ENCODE measurements at places on chromosomes 12 and 14.

DNA sequence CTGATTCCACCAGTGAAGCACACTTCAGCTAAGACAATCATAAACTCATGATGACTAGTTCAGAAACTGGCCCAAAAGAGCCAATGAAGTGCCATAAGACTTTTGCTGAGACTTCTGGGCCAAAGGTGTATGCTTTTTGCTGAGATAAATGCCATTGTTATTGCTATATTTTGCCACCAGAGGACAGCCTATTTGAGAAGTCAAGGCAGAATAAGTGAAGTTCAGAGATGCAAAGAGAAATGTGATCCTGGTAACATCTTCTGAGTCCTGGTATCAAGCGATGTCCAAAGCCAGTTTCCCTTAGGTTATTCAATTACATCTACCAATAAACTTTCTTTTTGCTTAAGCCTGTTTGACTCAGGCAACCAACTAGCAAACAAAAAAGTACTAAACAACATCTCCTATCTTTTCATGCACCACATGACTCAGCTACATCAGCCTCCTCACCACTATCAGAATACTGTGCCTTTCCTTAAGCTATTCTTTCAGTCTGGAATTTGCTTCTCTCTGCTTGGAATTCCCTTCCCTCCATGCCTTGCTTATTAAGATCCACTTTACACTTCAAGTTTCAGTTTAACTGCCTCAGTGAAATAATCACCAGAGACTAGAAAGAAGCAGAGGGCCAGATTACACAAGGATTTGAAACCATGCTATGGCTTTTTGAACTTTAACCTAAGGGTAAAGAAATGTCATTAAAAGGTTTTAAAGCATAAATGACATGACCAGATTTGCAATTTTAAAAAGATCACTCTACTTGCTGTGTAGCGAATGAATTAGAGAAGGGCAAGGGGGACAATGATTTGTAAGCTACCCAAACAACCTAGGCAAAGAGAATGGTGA is 14.0 kb downstream of the CRY1 start:
- no peak for DNase-seq

- DNase-seq = no peak
Measured at GRCh38 chr14:33636716-33637115, 314.2 kb downstream of the EGLN3 start.

DNA sequence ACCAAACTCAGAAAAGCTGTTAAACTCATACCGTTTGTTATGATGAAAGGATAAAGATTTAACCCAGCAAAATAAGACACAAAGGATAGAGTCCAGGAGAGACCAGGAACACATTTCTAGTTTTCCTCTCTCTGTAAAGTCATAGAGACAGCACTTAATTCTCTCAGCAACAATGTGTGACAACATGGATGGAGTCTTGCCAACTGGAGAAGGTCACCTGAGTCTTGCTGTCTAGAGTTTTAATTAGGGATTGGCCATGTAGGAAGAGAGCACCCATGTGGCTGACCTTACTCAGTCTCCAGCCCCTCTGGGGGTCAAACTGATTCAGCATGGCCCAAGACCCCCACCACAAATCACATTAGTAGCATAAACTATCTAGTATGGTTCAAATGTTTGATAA is 151.0 kb upstream of the ATF7IP start:
- no peak for DNase-seq

- no peak for DNase-seq
Measured at GRCh38 chr12:66159123-66159522, 10.7 kb downstream of the TMBIM4 start.

- no peak for DNase-seq
Measured at GRCh38 chr14:59776468-59776867, 94.1 kb downstream of the RTN1 start.

DNA sequence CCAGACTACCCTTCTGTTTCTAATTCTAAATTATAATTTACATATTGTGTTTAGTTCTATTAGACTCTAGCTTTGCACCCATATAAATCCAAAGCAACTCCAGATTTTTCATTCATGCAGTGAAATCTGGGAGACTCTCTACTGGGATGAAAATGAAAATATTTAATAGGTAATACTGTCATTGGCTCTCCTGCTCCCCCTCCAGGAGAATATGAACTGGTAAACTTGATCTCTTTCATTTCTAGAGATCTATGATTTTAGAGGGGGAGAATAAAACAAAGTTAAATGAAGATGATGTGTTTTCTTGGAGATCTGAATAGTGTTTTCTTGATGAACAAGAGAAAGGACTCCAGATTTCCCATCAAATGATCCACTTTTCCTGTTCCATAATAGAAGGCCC is 104.3 kb upstream of the TMCC3 start:
- no peak for DNase-seq

DNA sequence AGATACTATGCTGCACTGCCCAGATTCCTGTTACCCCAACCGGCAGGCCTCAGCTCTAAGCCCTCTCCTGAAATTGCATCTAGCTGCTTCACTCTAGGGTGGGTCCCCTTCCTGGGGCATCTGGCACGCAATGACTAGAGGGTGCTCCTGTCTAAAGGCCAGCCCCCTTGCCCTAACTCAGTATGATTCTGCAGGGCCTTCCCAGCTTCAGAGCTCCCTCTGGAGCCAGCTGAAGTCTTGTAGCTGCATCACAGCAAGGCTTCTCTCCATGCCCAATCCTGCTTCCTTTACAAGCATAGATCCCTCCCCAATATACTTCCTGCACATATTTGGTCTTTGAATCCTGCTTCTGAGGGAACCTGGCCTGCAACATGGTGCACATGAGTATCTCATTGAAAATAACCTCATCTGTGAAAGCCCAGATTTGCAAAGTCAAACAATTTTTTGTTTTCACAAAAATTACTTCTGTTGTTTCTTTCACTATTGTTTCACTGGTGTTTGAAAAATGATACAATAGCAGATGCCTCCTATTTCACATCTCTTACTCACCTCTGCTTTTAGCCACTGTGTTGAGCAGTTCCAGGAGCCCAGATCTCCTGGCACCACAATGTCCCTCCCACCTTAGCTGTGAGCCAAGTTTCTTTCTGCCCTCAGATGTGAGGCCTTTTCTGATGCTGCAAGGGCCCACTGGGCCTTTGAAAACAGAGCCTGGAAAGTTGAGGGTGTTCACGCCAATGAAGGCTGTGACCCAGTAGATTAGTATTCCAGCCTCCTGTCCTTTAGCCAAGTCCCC is 169.5 kb upstream of the EGLN3 start:
- DNase-seq = no peak

GRCh38 chr14:106346534-106347290 is 820.3 kb downstream of the TMEM121 start:
- no peak for DNase-seq

Data from cortex of kidney (tissue), 1 donor.